ENCODE measurements at places on chromosomes 5 and 9.

DNA sequence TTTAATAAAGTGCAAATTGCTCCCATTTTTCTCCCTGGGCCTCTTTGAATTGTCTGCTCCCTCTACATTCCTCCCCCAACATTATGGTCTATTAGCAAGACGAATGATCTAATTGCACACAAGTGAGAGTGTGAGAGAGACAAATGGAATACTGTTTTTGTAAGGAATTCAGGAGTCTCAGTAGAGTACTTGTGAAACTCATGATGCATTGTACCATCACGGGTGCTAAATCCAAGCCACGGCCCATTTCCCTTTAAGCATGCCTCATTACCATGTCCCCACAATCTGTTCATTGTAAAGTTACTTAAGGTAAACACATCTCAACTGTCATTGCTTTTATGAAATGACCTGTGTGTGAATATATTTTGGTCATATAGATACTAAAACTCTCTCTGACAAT, 62.8 kb downstream of the CD180 start:
- no peak for DNase-seq

DNA sequence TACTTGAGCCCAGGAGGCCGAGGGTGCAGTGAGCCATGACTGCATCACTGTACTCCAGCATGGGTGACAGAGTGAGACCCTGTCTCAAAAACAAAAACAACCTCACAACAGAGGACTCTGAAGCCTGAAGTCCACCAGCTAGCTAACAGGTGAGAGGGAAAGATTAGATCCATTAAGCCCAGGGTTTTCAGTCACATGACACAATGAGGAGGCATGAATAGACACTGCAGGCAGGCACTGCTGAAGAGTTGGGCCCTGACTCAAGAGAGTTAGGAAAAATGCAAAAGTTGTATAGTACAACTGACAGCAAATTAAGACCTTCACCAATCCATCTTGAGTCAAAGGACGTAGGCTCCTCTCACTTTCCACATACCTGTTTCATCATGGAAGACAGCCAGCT, 64.9 kb downstream of the IARS1 start:
- DNase-seq = no peak

GRCh38 chr5:33494466-33494865, 53.7 kb downstream of the TARS1 start:
- DNase-seq = no peak

GRCh38 chr9:33942471-33943083, 106.1 kb downstream of the UBAP2 start:
- DNase-seq = no peak

- no peak for DNase-seq
These were observed 145.3 kb upstream of the RASA1 start for GRCh38 chr5:87122151-87122977.

DNA sequence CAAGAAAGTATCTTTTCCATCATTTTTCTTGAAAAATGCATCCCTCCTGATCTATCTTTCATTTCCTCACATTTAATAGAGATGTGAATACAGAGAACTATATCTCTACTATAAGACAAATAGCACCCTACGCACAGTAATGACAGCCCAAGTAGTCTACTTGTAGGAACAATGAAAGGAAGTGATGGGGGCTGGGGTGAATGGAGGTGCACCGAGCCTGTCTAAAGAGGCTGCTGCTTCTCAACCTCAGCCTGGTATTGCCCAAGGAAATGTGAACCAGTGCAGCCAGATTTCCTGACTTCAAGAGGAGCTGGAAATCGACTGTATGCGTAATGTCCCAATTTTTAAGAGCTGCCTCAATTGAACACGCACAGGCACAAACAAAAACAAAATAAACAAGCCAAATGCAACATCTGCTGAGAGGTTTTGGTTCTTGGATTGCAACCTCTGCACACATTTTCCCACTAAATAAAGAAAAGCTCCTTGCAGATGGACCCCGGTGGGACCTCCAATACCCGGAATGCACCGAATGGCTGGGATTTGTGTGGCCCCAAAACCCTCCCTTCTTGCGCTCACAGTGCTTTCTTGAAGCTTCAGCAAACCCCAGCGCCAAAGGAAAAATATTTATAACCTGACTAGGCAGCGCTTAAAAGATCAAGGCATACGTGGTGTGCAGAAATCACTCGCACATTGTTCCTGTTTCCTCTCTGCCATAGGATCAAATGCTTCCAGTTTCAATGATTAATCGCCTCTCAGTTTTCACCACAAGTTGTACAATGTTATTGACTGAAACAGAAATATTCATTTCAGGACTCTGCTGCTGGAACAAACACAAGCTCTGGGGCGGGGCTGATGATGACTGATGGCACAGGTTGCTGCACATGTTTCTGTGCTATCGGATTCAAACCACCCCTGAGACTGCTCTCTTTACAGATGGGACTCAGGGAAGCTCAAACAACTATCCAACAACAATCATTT, 68.3 kb downstream of the KCNIP1 start:
- no peak for DNase-seq

Data from CD4-positive, alpha-beta T cell (primary cell).